ENCODE measurements at places on chromosomes 3 and 15. TPM values are rescaled to one million over a fixed set of nuclear protein-coding genes. Genes with fewer than 3 reads are reported as not detected.

GRCh38 chr15:36738817-36739216 lies 159.4 kb downstream of the CDIN1 start:
- no peak for DNase-seq

DNA sequence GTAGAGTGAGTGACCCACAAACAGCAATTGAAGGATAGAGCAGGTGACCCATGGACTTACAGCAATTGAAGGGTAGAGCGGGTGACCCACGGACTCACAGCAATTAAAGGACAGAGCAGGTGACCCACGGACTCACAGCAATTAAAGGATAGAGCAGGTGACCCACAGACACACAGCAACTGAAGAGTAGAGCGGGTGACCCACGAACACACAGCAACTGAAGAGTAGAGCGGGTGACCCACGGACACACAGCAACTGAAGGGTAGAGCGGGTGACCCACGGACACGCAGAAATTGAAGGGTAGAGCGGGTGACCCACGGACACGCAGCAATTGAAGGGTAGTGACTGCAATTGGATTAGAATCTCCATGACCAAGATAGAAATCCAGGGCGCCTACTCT lies 9.8 kb upstream of the TNK2 start:
- DNase-seq = no peak

The SI gene
- total RNA-seq = not detected

The LRRC31 gene
- 0.76 TPM for total RNA-seq

DNA sequence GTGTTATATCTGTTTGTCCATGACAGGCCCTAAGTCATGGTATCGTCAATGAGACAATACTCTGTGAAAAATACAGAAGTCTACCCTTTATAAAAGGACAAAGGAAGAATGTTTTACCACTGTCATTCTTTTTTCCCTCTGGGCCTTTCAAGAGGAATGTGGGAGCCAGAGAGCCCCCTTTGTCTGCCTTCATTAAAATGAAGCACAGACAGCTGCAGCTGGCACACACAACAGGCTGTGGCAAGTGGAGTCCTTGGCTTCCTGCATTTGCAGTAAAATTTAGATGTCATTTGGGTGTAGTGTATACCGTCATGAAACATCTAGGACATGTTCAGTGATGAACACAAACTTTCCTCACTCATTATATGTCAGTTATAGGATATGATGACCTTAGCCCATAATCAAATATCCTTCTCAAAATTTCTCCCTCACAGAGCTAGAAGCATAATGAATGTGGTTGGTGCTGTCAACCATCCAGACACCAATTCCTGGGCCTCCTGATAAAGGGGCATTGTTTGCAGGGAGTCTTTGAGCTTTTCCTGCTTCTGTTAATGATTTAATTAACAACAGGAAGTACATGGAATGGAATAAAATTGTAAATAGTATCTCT lies 76.4 kb downstream of the DHX36 start:
- DNase-seq = no peak

GRCh38 chr15:63051156-63052066 lies 8.9 kb downstream of the TPM1 start:
- DNase-seq = no peak

DNA sequence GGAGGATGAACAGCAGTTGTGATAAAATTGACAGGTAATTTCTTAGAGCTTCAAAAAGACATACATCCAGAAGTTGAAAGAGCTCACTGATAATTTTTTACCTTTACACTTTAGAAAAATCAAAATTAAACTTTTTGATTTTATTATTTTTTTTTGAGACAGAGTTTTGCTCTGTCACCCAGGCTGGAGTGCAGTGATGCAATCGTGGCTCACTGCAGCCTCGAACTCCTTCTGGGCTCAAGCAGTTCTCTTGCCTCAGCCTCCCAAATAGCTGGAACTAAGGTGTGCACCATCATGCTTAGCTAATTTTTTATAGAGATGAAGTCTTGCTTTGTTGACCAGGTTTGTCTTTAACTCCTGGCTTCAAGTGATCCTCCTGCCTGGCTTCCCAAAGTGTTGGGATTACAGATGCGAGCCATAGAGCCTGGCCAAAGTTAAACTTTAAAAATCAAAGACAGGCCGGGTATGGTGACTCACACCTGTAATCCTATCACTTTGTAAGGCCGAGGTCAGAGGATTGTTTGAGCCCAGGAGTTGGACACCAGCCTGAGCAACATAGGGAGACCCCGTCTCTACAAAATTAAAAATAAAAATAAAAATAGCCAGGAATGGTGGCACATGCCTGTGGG lies 21.7 kb downstream of the PLA2G4F start:
- DNase-seq = no peak

- DNase-seq = peak; percentile 11
Observed at GRCh38 chr3:37551857-37552256, 309.8 kb upstream of the CTDSPL start.

GRCh38 chr3:14787630-14788029 lies 31.1 kb upstream of the FGD5 start:
- DNase-seq = no peak

The PRSS50 gene
- 0.35 TPM for total RNA-seq

GRCh38 chr15:62124176-62124972 lies 40.7 kb downstream of the C2CD4B start:
- DNase-seq = peak; percentile 46

The HHLA2 gene
- 5.1 TPM for total RNA-seq

DNA sequence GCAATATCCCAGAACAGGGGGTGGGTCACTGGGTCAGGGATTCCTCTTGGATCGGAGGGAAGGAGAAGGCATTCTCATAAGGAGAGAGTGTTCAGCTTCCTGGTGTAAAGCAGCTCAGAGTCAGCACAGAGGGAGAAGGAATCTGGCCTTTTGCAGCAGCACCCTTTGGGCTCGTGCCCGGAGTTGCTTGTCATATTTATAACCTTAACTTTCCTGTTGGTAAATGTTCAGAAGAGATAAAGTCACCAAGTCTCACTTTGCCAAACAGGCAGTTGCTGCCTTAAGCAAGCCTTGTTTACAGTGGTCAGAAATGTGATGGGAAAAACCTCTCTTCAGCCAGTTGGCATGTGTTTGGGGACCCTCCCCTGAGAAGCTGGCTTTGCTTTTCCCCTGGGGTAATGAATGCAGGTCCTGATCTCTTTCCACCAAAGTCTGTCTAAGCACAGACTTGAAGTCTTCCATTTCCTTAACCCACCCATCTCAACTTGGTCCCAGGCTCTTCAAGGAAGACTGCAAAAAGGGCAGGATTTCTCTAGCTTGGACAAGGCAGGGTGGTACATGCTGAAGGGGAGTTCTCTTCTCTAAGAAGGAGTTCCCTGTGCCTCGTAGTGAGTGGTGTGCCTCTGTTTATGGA lies 206.9 kb upstream of the BHLHE40 start:
- no peak for DNase-seq

GRCh38 chr3:67655364-67656121 lies 1.1 kb upstream of the SUCLG2 start:
- no peak for DNase-seq

DNA sequence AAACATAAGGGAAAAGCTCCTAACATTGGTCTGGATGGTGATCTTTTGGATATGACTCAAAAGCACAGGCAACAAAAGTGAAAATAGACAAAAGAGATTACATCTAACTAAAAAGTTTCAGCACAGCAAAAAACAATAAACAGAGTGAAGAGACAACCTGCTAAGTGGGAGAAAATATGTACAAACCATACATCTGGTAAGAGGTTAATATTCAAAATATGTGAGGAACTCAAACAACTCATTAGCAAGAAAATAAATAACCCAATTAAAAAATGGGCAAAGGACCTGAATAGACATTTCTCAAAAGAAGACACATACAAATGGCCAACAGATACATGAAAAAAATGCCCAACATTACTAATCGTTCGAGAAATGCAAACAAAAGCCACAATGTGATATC lies 19.0 kb upstream of the NR1I2 start:
- no peak for DNase-seq

GRCh38 chr3:72810659-72811434 lies 37.4 kb downstream of the SHQ1 start:
- no peak for DNase-seq

GRCh38 chr15:49248291-49248690 lies 78.2 kb downstream of the GALK2 start:
- DNase-seq = no peak

- DNase-seq = no peak
Observed at GRCh38 chr15:45111390-45112142, 2.4 kb downstream of the DUOX2 start.

DNA sequence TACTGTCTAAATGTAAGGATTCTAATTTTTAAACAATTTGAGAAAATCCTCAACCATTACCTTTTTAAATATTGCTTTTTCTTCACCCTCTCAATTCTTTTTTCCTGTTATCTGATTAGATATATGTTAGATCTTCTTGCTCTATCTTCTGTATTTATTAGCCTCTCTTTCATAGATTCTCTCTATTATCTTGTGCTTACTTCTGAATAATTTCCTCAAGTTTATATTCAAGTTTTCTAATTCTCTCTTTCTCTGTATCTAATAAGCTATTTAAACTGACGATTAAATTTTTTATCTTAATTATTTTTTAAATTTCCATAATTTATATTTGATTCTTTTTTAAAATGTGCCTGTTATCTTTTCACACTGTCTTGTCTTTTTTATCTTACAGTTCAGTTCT lies 10.6 kb upstream of the MECOM start:
- no peak for DNase-seq

DNA sequence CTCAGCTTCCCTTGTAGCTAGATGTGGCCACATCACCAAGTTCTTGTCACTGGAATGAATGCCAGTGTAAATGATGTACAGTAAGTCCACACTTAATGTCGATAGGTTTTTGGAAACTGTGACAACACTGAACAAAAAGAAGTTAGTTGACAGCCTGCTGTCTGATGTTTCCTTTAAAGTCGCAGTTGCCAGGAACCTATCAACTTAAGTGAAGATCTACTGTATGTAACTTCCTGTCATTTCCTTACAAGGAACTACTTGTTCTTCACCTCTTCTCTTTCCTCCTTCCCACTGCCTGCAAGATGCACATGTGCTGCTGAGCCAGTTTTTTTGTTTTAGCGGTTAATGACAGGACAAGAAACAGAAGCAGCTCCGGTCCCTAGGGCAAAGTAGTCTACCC lies 44.6 kb downstream of the HDGFL3 start:
- no peak for DNase-seq

The LRRC3B gene
- 0.19 TPM for total RNA-seq

GRCh38 chr3:96072226-96072625 lies 742.2 kb upstream of the EPHA6 start:
- DNase-seq = no peak

DNA sequence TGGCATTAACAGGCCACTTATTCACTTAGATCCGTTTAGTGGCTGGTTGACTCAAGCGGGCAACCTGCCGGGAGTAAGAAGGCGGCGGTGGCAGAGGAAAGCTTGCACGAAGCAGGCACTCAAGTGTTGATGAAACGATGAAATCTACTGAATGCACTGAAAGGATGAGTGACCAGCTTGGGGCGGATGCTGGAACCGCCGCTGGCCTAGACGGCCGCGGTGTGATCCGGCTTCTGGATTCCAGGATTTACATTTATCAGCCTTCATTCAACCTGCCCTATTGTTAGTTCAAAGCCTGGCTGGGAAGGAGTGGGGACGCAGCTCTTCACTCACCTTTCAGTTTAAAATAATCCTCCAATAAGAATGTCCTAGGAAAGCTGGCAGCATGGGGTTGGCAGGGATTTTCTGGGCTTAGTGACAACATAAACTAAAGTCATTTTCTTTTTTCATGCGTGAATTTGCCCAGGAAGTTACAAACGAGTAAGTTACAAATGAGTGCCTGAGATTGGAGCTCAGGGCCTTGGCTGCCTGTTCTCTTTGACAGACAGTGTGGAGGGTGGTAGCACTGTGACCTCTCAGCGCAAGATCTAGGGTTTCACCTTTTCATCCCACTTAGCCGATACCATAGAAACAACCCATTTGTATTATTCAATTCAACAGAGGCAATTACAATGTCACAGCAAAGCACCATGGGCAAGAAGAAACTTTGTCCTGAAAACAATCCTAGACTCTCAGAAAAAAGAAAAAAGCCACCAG lies 1.1 kb upstream of the PLCH1 start:
- DNase-seq = peak; percentile 61

The KCNAB1 gene
- 6.6 TPM for total RNA-seq

DNA sequence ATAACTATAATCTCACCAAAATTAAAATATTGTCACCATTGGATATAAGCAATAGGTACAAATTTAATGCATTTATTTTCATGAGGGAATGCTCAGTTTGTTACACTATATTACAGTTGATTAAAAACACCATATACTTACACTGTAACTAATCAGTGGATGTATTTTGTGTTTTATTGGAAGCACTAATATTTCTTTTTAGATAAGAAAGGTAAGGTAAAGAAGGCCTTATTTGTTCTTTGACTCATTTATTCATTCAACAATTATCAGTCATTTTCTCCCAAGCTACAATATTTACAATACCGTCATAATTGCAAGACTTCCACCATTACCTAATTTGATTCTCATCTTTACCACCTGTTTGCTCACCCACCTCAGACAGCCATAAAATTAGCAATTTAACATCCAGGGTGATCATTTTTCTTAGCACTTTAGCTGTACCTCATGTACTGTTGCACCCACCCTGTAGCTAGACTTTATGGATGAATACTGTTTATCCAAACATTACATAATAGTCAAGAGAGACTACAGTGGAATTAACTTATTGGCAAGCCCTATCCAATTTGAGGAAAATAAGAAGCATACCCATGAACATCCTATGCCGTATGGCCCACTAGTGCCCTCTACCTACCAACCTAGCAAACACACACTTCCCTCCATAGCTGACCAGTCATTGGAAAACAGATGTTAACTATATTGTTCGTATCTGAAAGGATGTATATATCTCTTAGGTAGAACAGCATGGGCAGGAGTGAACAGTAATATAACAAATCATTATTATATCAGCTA lies 229.6 kb downstream of the BBX start:
- no peak for DNase-seq

- DNase-seq = no peak
Observed at GRCh38 chr3:125011941-125012340, 43.9 kb downstream of the HEG1 start.
